A673 (cell line): ENCODE measurements at places on chromosomes 6 and 20. TPM values are rescaled to one million over a fixed set of nuclear protein-coding genes. Genes with fewer than 3 reads are reported as not detected.
A peak's percentile ranks its signal among the peaks of the same experiment; 100 is the strongest.

DNA sequence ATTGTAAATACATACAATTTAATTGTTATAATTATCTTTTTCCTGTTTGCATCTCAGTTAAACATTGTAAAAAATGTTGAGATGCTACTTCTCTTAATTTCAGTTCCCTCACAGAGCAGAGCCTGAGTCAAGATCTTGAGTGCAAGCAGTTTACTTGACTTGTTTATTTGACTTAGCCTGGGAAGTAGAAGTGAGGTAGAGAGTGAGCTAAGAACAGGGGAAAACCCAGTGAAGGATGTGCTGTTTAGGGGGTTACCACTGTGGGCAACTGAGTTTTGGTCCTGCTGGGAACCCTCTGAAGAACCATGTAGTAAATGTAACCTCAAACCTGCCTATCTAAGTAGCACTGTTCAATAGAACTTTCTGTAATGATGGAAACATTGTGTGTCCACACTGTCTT lies 495.2 kb upstream of the FLRT3 start:
- DNase-seq: no peak
- H3K36me3 ChIP-seq: no peaks in the 10 kb centered on the region
- no peaks in the 10 kb centered on the region for H3K27me3 ChIP-seq
- no peak overlapping the region for H3K27ac ChIP-seq
- H3K4me3 ChIP-seq: no peak overlapping the region
- no peaks in the 10 kb centered on the region for H3K4me1 ChIP-seq

DNA sequence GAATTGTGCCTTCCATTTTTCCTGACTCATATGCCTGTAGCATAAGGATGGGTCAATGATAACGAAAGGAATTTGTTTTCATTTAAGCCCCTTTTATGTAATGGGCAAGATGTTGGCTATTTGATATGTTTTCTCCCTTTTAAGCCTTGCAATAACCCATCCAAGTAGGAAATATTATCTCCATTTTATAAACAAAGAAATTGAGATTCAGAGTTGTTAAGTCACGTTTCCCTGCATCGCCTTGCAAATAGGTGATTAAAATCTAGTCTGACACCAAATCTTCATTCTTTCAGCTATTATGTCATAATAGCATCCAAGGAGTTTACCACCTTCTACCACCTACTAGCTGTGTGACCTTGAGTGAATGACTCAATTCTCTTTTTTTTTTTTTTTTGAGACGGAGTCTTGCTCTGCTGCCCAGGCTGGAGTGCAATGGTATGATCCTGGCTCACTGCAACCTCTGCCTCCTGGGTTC lies 7.0 kb downstream of the HNF4A start:
- H3K4me3 ChIP-seq: no peak overlapping the region
- H3K4me1 ChIP-seq: no peaks in the 10 kb centered on the region
- H3K27me3 ChIP-seq: peaks cover 6% of the 10 kb centered on the region
- DNase-seq: no peak
- H3K27ac ChIP-seq: no peak overlapping the region

DNA sequence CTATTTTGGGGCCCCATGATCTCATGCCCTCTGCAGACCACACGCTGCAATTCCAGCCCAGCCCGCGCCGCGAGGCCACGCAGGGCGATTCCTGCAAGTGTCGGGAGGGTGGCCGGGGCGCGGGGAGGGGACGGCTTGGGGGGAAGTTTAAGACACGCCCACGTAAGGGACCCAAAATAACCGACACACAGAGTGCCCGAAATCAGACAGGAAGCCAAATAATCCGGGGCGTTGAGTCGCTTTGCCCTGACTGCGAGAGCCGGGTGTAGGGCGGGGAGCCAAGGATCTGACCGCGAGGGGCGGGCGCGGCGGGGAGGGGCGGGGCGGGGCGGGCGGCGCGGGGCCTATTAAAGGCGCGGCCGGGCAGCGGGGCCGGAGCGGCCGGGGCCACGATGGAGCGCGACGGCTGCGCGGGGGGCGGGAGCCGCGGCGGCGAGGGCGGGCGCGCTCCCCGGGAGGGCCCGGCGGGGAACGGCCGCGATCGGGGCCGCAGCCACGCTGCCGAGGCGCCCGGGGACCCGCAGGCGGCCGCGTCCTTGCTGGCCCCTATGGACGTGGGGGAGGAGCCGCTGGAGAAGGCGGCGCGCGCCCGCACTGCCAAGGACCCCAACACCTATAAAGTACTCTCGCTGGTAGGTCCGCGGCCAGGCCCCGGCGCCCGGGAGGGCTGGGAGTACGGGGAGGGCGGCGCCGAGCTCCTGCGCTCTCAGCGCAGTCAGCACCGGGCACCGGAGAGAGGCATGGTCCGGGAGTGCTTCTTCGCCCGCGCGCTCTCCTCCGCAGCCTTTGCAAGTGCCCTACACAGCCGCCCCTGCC lies at the start of gene ENPP1:
TSS of gene ENPP1 (plus strand) at position 377 of the 816 bp plus-strand sequence. CDS start at position 393, 16 bp downstream.
- peak within 1 kb of the TSS; percentile 43 for H3K27ac ChIP-seq
- H3K4me3 ChIP-seq: peak within 1 kb of the TSS; percentile 72
- H3K36me3 ChIP-seq: no peaks in the 10 kb centered on the region
- no peaks in the 10 kb centered on the region for H3K27me3 ChIP-seq

- no peak overlapping the region for H3K27ac ChIP-seq
- no peak overlapping the region for H3K4me3 ChIP-seq
- no peaks in the 10 kb centered on the region for H3K36me3 ChIP-seq
- DNase-seq: no peak
- no peaks in the 10 kb centered on the region for H3K27me3 ChIP-seq
Measured at GRCh38 chr6:106177786-106178185, 91.7 kb downstream of the PRDM1 start.

DNA sequence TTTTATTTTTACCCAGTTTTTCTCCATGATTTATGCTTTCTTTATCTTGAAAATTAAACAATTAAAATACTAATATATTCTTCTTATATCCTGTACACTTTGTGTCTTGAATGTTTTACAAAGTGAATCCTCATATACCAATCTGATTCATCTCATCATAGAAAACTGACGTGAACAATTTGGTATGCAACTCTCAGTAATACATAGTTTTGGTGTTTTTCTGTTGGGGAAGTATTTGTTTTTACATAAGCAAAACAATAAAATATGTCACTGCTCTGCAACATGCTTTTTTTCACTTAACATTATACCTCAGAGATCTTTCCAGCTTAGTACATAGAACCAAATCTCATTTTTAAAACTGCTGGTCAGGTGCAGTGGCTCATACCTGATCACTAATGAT lies 14.7 kb downstream of the DNAAF9 start:
- no peak for DNase-seq
- H3K36me3 ChIP-seq: no peaks in the 10 kb centered on the region
- H3K4me3 ChIP-seq: no peak overlapping the region
- H3K27me3 ChIP-seq: no peaks in the 10 kb centered on the region
- no peak overlapping the region for H3K27ac ChIP-seq
- no peaks in the 10 kb centered on the region for H3K4me1 ChIP-seq

- H3K4me1 ChIP-seq: peaks cover 10% of the 10 kb centered on the region
- no peaks in the 10 kb centered on the region for H3K27me3 ChIP-seq
- no peak for DNase-seq
- H3K27ac ChIP-seq: no peak overlapping the region
Measured at GRCh38 chr20:34368547-34368946, 5.5 kb downstream of the ITCH start.

The MLN gene
- total RNA-seq: not detected in 2 replicates

GRCh38 chr6:157741948-157742556 lies 81.0 kb upstream of the SNX9 start:
- H3K4me1 ChIP-seq: no peaks in the 10 kb centered on the region
- no peaks in the 10 kb centered on the region for H3K27me3 ChIP-seq
- H3K27ac ChIP-seq: no peak overlapping the region
- DNase-seq: no peak

- H3K27me3 ChIP-seq: peaks cover 6% of the 10 kb centered on the region
- no peaks in the 10 kb centered on the region for H3K36me3 ChIP-seq
- H3K4me1 ChIP-seq: no peaks in the 10 kb centered on the region
- no peak overlapping the region for H3K27ac ChIP-seq
- peak; percentile 1 for DNase-seq
Measured at GRCh38 chr6:88422831-88423230, 256.7 kb upstream of the CNR1 start.

The CTCFL gene
- 0.90 and 1.6 TPM in 2 replicates for total RNA-seq

The MCM8 gene
- 49.7 and 56.4 TPM in 2 replicates for total RNA-seq
